ENCODE measurements at places on chromosomes 2 and 18.

GRCh38 chr2:100814453-100814852 lies 5.5 kb upstream of the NPAS2 start:
- no peak for DNase-seq

DNA sequence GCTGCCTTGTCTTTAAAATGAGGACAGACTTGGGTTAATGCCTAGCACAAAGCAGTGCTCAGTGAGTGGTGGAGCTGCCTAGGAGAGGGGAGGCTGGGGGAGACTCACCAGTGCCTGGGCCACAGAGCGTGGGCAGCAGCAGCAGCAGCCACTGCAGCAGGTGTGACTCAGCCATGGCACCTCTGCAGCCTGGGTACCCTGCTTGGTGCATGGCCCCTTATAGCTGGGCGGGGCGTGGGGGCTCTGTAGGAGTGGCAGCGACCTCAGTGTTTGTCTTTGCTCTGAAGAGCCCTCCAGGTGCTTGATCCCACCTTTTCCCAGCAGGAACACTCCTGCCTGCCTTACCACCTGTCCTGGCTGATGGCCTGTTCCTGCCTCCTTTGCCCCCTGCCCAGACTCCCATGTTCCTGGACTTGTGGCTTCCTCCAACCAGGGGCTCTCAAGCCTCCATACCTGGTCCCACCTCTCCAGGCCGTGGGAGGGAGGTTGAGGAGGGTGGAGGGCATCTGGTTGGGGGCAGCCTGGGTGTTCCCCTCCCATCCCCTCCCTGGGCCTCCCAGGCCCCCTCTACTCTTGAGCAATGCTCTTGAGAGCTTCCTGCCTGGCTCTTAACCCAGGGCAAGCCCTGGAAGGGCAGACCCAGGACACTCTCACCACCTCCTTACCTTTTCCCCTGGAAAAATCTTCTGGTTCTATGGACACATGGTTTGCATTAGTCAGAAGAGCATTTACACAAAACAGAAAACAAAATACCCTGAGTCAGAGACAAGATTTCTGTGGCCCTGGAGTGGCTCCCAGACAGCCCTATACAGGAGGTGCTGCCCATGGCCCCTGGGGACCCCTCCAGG lies at the start of gene SFTPB:
SFTPB (minus strand) TSS at position 191 of the 848 bp plus-strand sequence; CDS start at position 175, 16 bp downstream.
- no peak for DNase-seq

DNA sequence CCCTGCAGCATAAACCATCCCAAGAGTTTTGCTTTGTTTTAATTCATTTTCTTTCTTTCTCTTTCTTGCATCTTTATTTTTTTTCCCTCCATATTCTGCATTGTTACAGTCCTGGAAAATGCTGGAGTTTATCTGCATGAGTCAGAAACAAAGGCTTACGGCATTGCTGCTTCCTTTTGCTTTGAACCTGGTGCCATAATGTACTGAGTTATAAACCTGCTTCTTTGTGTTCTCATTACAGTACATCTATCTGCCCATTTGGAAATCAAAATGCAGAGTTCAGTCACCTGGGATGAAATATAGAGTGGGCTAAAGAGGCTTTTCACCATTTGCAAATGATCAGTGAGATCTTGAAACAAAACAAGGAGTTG lies 1009.2 kb upstream of the FANCL start:
- DNase-seq = no peak

GRCh38 chr2:209074711-209075110 lies 349.1 kb upstream of the MAP2 start:
- DNase-seq = no peak

GRCh38 chr2:38534746-38535403 lies 67.9 kb downstream of the HNRNPLL start:
- DNase-seq = no peak
